ENCODE measurements at places on chromosomes 2 and 18. TPM values are rescaled to one million over a fixed set of nuclear protein-coding genes. Genes with fewer than 3 reads are reported as not detected.
A peak's percentile ranks its signal among the peaks of the same experiment; 100 is the strongest.

NOSTRIN gene
- total RNA-seq = 15.3 TPM

APCDD1 gene
- total RNA-seq = 34.7 TPM

ACADL gene
- total RNA-seq = 1.1 TPM

CCDC141 gene
- 6.2 TPM for total RNA-seq

HAAO gene
- total RNA-seq = 19.1 TPM

RIT2 gene
- not detected for total RNA-seq

FAM110C gene
- 4.8 TPM for total RNA-seq

QPCT gene
- 5.2 TPM for total RNA-seq

ING5 gene
- total RNA-seq = 31.5 TPM

POMC gene
- total RNA-seq = 24.4 TPM

KIAA2012 gene
- not detected for total RNA-seq

LBX2 gene
- total RNA-seq = 0.40 TPM

ANKRD62 gene
- total RNA-seq = not detected

DNA sequence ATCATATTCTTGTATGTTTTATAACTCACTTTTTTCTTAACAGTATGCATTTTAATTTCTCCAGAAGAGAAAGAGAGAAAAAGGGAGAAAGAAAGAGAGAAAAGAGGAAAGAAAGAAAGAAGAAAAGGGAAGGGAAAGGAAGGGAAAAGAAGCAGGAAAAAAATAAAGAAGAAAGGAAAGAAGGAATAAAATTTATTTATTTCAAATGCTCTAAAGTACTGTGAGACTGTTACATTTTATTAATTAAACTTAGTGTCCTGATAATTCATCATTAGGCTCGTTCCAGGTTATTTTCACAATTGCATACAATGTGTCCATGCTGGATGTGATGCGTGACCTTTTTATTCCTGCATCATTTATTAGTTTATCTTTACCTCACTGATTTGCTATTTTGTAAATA is 1023.4 kb upstream of the KLHL29 start:
- ATAC-seq = no peak

GRCh38 chr2:108492364-108492763 is 41.9 kb upstream of the LIMS1 start:
- no peak for ATAC-seq

- ATAC-seq = no peak
These were observed 34.8 kb downstream of the RRM2 start for GRCh38 chr2:10157293-10157692.

DNA sequence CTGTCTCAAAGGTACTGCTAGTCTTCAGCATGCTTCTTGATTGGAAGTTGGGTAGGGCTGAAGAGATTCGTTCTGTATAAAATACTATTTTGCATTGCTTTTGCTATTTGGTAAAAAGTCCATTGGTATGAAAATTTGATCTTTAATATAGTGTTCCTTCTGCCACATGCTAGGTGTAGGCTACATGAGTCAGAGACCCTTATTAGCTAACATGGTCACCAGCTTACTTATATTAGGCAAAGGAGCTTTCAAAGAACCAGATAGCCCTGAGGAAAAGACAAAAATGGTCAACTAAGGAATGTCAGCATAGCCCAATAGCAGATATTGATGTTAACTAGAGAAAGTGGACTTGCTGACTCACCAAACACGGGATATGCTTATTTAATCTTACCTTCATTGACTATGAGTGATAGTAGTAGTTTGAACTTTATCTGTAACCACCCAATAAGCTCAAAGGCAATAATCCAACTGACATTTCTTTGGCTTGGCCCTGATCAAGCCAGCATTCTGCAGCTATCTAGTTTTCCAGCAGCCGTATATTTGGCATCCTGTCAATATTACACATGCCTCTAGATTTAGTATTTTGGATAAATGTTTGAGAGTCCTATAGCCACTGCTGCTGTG is 110.0 kb downstream of the TPGS2 start:
- ATAC-seq = no peak

GRCh38 chr2:218229851-218230250 is 12.9 kb downstream of the ARPC2 start:
- no peak for ATAC-seq

- ATAC-seq = no peak
These were observed 174.7 kb downstream of the DNER start for GRCh38 chr2:229539628-229540027.

GRCh38 chr2:23322567-23323197 is 62.3 kb upstream of the KLHL29 start:
- ATAC-seq = no peak

GRCh38 chr2:232415736-232416520 is 9.3 kb downstream of the ALPG start:
- no peak for ATAC-seq

DNA sequence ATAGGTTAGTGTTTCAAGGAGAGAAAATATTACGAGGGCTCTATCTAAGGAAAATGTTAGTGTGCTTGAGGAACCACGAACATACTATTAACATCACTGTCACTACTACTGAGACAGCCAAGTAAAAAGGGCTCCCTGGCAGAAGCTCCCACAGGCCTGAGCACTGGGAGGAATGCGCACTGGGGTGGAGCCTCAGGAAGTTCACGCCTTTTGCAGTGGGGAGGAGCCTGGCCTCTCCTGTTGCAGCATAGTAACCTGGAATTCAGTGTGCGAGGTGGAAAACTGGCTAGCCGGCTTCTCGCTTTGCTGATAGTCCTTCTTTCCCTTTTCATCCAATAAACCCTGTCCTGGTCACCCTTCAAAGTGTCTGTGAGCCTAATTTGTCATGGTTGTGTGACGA is 250.3 kb downstream of the ERBB4 start:
- ATAC-seq = no peak

DNA sequence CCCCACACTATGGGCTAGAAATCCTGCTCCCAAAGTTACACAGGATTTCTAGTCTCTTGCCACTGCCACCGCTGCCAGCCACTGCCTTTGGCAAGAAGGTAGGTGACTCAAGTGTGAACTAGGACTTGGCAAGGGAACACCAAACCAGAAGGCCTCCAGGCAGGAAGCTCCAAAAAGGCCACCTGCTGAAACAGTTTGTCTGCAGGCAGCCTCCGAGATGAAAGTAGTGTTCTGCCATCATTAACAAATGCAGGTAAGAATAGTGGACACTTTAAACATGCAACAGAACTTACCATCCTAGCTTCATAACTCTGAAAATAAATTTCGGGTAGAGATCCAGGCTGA is 3.9 kb downstream of the ANKRD44 start:
- no peak for ATAC-seq

- ATAC-seq = no peak
These were observed 52.2 kb upstream of the OTOS start for GRCh38 chr2:240192661-240193060.

GRCh38 chr2:85799215-85799956 is 45.6 kb downstream of the ATOH8 start:
- no peak for ATAC-seq

DNA sequence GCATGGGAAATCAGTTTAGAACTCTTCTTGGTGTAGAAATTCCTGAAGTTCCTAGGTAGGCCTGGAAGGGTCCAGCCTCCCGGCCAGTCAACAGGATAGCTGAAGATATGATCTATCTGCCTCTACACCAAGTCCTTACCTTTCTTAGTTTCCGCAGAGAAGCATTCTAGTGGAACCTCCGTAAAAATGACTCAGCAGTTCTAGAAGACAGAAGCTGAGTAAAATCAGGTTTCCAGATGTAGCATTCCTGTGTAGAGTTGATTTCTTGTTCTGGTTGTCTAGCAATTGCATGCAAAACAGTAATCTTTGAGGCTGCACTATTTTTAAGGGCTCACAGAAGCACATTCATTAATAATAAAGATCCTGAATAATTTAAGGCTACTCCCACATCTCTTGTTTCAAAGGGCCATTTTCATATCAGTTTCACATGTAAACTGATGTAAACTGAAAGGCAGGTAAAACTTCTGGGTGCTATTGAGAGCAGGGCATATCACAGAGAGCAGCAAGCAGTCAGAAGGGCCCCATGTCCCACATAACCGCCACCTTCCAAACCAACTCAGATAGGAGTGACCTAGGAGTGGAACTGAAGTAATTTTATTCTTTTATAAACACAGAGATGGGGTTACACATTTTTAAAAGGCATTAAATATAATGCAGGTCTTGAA is 3.2 kb upstream of the DYTN start:
- no peak for ATAC-seq

GRCh38 chr2:173862612-173863217 is 102.5 kb downstream of the SP3 start:
- peak; percentile 48 for ATAC-seq

DNA sequence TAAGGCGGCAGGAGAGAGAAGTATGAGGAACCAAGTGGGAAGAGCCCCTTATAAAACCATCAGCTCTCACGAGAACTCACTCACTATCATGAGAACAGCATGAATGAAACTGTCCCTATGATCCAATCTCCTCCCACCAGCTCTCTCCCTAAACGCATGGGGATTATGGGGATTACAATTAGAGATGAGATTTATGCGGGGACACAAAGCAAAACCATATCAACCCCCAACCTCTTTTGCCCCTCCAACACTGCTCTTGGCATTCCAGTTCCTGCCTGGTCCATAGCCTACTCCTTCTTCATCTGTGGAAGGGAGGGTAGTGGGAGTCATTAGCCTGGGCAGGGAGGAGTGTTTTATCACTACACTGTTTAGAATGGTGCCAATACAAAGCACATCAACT is 1.4 kb upstream of the EHD3 start:
- ATAC-seq = no peak

GRCh38 chr18:11850821-11851145 is 430 bp upstream of the CHMP1B start:
- peak; percentile 70 for ATAC-seq

DNA sequence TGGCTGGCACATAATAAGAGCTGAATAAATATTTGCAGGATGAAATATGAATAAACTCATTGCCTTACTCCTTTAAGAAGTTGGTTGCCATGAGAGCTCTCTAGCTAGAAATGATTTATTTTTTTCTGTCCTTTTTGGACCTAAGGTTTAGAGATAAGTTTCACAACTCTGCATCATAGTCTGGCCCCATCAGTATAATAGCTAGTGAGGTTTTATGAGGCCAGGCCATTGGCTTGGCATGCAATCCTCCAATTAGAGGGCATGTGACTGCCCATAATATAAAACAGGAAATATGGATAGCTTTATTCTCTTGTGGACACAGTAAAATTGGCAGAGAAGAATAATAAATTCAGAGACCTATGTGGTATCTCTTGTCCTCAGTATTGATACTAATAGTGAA is 26.2 kb upstream of the INSIG2 start:
- no peak for ATAC-seq

GRCh38 chr2:42601076-42601475 is 32.6 kb downstream of the MTA3 start:
- ATAC-seq = no peak

DNA sequence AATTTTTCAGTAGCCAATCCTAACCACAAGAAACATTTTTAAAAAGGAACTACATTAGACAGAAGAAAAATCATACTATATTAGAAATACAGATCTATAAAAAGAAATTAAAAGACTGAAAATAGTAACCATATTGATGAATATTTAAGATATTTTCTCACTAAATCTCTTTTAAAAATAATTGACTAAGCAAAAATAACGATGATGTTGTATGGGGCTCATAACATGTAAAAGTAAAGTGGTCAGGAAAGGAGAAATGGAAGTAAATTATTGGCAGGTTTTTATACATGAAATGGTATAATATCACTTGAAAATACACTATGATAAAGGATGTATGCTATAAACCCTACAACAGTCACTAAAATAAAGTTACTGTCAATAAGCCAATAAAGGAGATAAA is 5.4 kb downstream of the WDPCP start:
- no peak for ATAC-seq
